ENCODE measurements at places on chromosomes 7 and 10.

- DNase-seq = no peak
Measured at GRCh38 chr10:60123172-60123571, 216.8 kb upstream of the CCDC6 start.

DNA sequence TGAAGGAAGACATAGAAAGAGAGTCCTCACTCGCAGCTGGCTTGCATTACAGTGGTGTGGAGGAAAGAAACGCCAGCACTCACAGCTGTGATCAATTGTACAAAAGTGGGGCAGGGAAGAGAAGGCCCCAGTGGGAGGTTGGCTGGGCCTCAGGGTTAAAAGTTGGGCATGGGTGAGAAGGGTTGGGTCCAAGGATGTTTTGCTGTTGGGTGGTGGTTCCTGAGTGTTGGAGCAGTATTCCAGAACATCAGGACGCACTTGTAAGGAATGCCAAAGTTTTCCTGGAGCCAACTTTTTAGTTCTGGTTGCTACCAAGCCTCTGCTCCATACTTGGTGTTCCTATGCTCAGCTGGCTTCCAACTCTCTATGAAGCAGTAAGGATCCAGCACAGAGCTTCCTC is 55.4 kb upstream of the MKRN1 start:
- DNase-seq = no peak

- DNase-seq = no peak
Measured at GRCh38 chr10:104347295-104348045, 6.2 kb upstream of the CFAP58 start.

GRCh38 chr10:87864496-87865059 is 1.2 kb downstream of the PTEN start:
- DNase-seq = no peak

DNA sequence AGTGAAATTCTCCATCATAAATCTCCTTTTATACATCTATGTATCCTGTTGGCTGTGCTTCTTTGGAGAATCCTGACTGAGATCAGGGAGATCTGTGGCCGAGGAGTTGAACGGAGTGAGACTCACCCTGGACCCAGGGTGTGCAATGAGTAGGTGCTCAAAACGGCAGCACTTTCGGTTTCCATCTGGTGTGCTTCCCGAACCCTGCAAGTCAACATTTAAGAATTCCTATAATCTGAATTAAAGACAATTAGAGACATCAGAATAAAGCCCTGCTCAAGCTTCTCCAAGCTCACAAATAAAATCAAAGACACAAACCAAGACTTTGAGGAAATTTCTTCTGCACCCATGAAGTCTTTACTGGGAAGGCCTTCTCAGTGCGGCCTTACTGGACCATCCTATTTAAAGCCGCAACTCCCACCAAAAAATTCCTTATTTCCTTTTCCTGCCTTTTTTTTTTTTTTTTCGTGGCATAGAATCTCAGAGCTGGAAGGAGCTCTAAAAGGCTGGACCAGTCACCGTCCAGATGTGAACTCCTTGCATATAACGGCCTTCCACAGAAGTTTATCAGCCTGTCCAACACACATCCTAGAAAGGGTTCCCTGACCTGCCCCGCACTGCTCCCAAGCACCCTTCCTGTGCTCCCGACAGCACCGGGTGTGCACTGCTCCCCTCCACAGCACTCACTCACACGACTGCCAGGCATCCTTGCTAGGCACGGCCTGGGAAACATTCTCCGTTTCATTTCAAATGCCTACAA is 29.7 kb downstream of the GNA12 start:
- DNase-seq = no peak

GRCh38 chr7:8035192-8035591 is 66.6 kb downstream of the GLCCI1 start:
- DNase-seq = no peak

GRCh38 chr10:77060913-77061312 is 576.7 kb downstream of the KCNMA1 start:
- DNase-seq = no peak

- DNase-seq = no peak
Measured at GRCh38 chr10:51425431-51425830, 274.0 kb downstream of the CSTF2T start.

GRCh38 chr7:123992913-123993518 is 39.9 kb downstream of the TMEM229A start:
- DNase-seq = no peak

- no peak for DNase-seq
Measured at GRCh38 chr7:33325754-33326484, 196.6 kb downstream of the BBS9 start.

- DNase-seq = no peak
Measured at GRCh38 chr7:80883154-80884025, 35.5 kb downstream of the SEMA3C start.

DNA sequence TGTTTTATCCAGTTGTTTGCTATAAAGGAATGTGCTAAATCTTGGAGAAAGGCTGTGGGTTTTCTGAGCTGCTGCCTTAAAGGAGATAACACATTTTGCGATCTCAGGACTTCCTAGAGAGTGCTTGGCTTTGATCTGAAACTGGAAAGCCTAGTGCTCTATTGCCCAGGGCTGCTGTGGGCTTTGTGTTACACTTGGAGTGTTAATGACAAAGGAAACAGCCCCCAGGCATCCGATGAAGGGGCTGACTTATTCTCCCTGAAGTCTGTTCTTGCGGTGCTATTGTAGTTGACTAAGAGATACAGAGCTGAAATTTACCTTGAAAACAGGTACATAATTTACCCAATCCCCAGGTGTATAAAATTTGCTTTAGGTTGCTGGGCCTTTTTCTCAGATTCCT is 74.5 kb downstream of the SND1 start:
- no peak for DNase-seq

DNA sequence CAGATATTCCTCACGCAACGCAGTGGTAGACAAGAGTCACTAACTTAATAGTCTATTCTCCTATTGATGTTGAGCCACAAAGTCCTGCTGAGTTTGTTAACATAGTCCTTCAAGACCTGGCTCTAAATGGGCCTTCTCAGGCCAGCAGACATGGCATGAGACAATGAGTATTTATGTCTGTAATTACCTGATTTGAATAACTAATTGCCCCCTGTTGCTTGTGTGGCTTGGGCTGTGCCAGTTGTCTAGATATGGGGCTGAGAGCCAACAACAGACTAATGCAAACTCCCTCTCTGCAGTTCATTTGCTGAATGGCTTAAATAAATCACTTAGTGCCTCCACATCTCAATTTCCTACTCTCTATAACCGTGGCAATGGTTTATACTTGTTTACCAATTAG is 65.5 kb upstream of the VWC2 start:
- no peak for DNase-seq

- no peak for DNase-seq
Measured at GRCh38 chr7:25567430-25567829, 339.1 kb upstream of the NPVF start.

GRCh38 chr7:27251136-27251651 is 8.6 kb downstream of the EVX1 start:
- DNase-seq = no peak

GRCh38 chr7:4747746-4748145 is 27.7 kb upstream of the AP5Z1 start:
- DNase-seq = no peak

GRCh38 chr10:28331066-28331465 is 28.2 kb upstream of the MPP7 start:
- no peak for DNase-seq

GRCh38 chr10:29102233-29102632 is 186.6 kb upstream of the LYZL1 start:
- DNase-seq = no peak

- no peak for DNase-seq
Measured at GRCh38 chr7:81004098-81004497, 85.2 kb upstream of the SEMA3C start.

DNA sequence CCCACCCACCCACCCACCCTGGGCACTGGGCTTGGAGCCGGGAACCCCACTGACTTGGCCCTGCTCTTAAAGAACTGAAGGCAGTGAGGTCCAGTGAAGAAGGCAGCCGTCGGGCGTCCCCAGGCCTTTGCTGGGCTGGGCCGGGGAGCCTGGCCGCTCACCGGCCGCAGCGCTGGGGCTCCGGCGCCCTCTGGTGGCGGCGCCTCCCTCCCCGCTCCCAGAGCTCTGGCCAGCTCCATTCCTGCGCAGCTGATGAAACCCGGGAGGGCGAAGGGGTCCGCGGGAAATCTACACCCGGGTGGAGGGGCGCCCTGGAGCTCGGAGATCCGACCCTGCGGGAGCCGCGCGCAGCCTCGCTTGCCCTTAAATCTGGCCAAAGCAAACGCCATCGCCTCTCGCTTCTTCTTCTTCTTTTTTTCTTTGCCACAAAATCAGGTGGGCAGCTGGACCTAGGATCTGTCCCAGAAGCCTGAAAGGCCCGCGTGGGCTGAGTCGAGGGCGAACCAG is 1.7 kb upstream of the CXCL12 start:
- DNase-seq = no peak

GRCh38 chr7:150413640-150414081 is 34.5 kb downstream of the ZNF775 start:
- no peak for DNase-seq

DNA sequence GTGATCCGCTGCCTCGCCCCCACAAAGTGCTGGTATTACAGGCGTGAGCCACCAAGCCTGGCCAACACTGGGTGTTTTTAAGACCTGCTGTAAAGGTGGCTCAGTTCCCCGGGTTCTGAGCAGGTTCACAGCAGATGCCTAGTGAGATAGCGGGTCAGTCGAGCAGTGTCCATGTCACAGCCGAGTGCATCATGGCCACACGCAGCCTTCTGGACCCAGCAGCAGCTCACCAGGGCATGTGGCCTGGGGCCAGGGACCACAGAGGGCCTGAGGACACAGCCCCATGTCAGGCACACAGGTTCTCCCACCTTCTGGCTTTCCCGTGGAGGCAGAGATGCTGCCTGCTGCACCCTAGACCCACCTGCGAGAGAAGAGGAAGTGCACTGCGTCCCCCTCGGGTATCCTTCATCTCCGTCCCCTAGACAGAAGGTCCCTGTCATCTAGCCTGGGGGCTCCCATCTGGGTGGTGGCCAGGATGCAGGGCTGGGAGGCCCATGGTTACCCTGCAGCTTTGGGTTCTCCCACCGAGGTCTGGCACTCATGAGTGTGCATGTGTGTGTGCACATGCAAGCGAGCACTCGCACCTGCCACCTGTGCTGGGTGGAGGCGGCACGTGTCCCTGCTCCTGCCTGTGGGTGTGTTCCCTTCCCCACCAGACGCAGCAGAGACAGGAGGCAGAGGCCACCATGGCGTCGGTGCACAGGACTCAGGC is 98.6 kb downstream of the NKX6-2 start:
- DNase-seq = no peak

DNA sequence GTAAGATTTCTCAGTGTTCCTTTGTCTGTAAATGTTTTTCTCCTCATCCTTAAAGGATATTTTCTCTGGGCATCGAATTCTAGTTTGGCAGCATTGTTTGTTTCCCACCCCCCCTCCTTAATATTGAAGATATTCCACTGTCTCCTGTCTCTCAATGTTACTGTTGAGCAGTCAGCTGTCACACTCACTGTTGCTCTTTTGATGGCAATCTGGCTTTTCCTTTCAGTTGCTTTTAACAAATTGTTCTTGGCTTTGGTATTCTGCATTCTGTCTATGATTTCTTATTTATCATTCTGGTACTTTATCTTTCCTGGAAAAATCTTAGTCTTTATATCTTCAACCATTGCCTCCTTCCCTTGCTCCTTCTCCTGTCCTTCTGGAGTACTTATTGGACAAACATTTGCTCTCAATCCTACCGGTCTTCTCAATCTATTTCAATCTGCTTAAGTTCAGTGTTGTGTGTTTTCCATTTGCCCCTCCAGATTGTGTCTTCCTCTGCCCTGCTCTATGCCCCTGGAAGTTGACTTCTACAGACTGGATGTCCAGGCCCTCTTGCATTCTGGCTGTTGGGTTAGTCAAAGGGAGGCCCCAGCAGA is 9.3 kb upstream of the GTPBP4 start:
- no peak for DNase-seq

DNA sequence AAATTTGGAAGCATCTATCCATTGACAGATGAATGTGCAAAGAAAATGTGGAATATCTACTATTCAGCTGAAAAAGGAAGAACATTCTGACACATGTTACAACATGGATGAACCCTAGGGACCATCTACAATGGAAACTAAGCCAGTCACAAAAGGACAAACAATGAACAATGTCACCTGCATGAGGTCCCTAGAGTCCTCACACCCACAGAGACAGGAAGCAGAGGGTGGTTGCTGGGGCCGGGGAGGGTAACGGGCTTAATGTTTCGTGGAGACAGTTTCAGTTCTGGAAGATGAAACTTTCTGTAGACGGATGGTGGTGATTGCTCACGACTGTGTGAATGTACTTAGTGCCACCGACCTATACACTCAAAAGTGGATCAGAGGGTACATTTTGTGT is 282.9 kb downstream of the ADARB2 start:
- DNase-seq = no peak

DNA sequence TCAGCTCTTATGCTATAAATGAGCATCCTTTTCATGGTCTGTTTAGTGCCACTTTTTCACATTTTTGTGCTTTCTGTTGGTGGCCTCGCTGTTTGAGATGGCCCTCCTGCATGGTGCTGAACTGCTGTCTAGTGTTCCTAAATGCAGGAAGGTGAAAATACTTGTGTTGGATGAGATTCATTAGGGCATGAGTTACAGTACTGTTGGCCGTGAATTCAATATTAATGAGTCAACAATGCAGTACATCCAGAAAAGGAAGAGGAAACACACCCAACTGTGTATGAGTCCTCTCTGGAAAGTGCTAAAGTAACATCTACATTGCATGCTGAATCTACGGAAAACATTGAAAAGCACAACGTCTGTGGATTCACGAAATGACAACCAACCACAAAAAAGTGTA is 124.0 kb downstream of the HERPUD2 start:
- DNase-seq = no peak

DNA sequence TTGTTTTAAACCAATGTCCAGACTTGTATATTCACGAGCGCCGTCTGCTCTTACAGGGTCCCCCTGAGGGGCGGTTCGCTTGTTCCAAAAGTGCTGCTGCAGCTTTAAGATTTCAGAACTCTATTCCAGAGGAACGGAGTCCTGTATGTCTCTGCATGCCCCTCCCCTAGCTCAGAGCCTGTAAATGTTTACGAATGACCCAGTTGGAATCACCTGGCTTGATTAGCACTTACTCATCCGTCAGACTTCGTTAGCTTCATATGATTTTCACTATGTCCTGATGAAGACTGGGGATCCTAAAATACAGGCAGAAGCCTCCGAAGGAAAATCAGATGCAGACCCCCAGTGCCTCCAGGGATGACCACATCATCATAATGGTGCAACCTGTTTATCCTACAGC is 4.5 kb upstream of the CHST15 start:
- DNase-seq = no peak

DNA sequence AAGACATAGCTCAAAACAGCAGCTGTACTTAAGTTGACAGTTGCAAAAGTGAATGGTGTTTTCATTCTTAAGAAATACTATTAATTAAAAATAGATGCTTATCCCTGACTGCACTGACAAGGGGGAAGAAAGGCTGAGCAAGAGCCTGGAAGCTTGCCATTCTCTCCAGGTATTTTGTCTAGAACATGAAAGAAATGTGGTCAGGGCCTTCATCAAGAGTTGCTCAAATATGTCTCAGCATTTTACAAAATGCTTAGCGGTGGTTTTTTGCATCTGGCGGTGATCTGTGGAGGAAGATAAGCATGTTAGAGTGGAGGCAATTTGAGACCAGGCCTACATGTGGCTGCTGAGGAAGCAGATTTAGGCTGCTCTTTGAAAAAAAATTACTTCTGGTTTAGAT is 46.4 kb upstream of the CC2D2B start:
- DNase-seq = no peak

- no peak for DNase-seq
Measured at GRCh38 chr10:48897441-48897790, 42.2 kb downstream of the LRRC18 start.

Measured in stimulated activated CD4-positive, alpha-beta T cell treated with anti-CD3 and anti-CD28 coated beads, Interleukin-2, amount 100 ng/mL, for 4 hours (primary cell).